ENCODE measurements at places on chromosomes 2 and 18.

GRCh38 chr2:133026536-133027177, 356.7 kb upstream of the LYPD1 start:
- DNase-seq, result no peak

DNA sequence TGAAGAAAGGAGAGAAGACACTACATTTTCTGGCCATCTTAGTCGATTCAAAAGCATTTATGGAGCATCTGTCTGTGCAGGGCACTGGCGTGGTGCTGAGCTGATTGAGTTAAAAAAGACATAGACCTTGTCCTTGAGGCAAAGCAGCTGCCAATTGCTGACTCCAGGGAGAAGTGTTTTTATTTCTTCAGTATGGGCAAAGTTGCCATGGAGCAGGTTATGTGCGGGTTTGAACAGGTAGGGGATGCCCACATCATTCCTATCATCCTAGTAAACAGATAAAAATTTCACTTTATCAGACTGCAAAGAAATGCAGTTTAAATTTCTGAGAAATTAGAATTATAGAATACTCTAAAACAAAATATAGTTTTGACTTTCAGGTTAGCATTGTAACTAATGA, 125.8 kb downstream of the NUP35 start:
- no peak for DNase-seq

GRCh38 chr18:59902131-59902992, 2.6 kb downstream of the PMAIP1 start:
- DNase-seq, result no peak

DNA sequence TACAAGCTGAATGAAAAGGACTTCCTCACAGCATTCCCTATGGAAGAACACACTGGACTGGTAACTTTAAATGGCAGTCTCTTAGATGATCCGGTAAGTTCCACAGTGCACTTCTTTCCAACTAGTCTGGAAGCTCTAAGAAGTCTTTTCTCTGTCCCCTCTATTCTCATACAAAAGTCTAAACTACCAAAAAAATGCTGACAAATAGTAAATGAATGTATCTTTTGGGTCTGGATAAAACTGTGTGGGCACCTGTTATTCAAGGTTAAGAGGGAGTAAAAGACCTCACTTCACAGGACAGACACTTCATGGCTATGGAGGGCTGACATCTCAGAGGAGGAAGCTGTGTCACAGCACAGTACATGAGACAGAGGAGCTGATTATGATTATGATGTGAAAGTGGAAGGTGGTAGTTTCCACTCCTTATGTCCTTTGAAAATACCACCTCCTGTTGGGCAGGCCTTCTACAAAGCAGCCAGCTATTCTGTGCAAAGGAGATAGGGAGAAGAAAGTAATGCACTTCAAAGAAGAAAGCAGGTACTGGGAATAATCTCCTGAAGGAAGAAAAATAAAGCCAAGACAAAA, 23.9 kb downstream of the CCDC93 start:
- DNase-seq, result no peak

DNA sequence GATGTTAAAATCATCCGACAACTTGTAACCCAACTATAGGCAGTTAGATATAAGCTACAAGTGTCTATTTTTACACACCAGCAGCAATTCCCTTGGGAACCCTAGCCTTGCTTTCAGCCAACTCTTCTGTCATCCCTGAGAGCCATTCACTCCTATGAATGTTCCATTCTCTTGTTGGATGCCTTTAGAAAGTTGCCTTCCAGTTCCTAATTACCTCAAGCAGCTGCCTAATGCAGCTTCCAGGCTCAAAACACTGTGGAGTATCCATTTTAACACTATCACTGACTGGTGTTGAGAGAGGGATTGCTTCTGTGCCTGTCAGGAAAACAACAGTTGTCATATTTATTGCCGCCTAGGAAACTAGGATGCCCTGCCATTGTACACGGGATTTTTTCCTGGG, 402.0 kb upstream of the ACVR2A start:
- DNase-seq, result no peak

- no peak for DNase-seq
Observed at GRCh38 chr2:27728081-27728858, 43.2 kb upstream of the MRPL33 start.

DNA sequence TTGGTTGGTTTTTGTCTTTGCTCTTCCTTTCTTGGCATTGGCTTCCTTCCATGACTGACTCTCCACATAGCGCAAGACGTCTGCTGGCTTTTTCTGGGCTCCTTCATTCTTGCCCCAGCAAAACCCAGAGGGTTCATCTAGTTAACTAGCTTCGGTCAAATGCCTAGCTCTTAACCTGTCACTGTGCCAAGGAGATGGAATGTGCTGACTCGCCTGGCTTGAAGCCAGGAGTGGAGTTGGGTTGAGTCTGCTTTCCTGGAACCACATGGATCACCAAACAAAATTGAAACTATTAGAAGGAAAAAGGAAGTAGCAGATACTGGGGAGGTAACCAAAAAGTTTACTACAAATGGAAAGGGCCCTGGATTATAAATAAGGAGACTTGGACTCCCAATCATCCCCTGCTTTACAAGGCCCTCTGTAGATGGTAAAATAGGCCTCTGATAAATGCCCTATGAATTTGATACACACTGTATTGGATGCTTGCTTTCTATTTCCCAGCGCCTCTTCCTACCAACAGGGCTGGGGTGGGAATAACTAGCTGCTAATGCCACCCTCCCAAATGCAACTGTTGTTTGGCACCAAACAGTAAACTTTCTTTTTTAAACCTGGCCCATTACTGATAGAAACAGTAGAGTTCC, 11.3 kb downstream of the MALT1 start:
- no peak for DNase-seq

GRCh38 chr2:181574321-181574720, 82.6 kb downstream of the CERKL start:
- DNase-seq, result no peak

- no peak for DNase-seq
Observed at GRCh38 chr2:224586127-224586695, 1.0 kb upstream of the CUL3 start.

GRCh38 chr18:5481621-5482020, 62.2 kb downstream of the EPB41L3 start:
- DNase-seq, result no peak

DNA sequence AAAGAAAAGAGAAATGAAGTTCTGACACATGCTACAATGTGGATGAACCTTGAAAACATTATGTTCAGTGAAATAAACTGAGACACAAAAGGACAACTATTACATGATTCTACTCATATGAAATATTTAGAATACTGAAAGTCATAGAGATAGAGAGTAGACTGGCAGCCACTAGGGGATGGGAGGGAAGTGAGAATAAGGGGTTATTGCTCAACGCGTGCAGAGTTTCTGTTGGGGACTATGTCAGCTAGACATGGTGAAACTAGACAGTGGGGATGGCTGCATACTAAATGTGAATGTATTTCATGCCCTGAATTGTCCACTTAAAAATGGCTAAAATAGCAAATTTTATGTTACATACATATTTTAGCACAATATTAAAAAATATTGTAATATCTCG, 108.7 kb upstream of the ATL2 start:
- DNase-seq, result no peak

DNA sequence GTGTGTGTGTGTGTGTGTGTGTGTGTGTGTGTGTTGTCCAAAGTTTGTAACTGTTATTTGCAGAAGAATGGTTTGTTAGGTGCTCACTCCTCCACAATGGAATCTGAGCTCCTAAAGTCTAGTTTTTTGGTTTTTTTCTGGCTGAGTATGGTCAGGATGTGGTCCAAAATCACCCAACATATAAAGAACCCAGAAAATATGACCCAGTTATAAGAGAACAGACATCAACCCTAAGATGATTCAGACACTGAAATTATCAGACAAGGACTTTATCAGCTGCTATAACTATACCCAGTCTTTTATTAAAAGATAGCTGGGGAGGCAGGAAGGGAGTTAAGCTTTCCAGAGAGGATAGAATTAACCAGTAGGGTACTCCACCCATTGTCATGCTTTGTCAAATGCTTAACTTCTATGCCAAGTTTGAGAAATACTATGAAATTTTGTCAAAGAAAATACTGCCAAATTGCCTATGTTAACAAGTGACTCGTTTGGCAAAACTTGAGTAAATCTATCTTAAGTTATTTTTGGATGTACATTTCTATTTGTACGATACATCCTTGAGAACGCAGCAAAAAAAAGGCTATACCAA, 57.5 kb downstream of the TANK start:
- DNase-seq, result no peak

GRCh38 chr2:74504591-74504990, 2.9 kb downstream of the PCGF1 start:
- no peak for DNase-seq

GRCh38 chr2:149652526-149652925, 65.0 kb upstream of the MMADHC start:
- DNase-seq, result no peak

DNA sequence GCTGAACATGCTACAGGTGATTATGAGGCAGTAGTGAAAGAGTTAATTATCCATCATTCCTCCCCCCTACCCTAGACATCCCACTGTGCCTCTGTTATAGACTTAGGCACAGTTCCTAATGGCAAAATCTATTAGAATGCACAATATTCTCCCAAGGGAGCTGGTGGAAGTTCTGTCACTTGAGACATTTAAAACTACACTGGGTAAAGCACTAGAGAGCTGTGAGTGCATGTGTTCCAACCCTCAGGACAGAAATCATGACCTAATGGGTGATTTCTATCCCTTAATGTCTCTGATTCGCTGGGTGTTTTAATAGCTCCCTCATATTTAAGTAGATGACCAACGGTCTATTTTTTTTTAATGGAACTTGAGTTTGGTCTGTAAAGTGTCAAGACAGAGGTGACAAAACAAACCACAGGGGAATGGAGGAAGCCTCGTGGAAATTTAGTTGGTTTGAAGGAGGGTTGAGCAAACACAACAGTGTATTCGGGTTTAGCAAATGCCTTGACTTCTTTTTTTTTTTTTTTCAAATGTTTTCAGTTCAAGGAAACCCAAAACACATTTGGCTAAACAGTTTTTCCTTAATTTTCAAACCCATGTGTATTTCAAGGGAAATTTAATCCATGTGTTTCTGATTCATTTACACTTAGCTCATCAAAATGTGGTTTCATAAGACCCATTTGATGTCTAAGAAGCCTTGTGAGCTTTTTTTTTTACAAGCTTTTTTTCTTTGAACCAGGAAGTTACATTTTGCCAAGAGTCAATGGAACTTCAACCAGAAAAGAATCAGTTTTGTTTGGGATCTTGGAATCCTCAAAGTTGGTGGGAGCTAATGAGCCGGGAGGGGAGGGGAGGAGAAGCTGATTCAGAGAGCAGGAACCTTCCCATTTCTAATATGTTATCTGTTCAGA, 665.1 kb upstream of the ZEB2 start:
- DNase-seq, result no peak

DNA sequence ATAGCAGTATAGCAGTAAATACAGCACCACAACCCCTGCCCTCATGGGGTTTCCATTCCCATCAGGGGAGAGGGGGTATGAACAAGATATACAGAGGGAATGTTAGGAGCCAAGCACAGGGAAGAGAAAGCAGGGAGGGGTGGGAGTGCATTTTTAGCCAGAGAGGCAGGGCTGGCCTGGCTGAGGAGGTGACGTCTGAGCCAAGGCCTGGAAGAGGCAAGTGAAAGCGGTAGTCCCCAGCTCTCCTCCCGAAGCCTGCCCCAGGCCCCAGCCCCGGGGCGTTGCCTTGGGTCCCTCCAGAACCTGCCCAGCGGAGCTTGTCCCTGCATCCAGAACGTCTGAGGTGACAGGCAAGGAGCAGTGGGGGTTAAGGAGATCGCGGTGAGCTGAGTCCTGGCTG, 45.1 kb upstream of the FOSL2 start:
- DNase-seq, result no peak

- no peak for DNase-seq
Observed at GRCh38 chr18:25595274-25596060, 243.5 kb upstream of the ZNF521 start.

DNA sequence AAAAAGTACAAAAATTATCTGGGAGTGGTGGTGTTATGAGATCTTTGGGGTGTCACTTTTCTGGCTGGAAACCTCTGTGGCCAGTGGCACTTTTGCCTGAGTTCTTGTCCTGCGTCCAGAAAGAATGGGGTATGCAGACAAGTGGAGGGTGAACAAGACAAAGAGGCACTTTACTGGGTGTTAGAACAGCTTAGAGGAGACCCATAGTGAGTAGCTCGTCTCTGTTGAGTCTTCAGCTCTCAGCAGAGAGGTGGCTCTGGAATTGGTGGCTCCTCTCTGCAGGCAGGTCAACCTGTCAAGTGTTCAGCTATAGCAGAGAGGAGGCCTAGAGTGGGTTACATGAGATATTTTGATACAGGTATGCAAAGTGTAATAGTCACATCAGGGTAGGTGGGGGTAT, 26.1 kb downstream of the CRYGD start:
- no peak for DNase-seq

- no peak for DNase-seq
Observed at GRCh38 chr2:136358576-136358975, 240.6 kb upstream of the CXCR4 start.

GRCh38 chr2:10053351-10053750, 10.0 kb downstream of the KLF11 start:
- DNase-seq, result no peak

DNA sequence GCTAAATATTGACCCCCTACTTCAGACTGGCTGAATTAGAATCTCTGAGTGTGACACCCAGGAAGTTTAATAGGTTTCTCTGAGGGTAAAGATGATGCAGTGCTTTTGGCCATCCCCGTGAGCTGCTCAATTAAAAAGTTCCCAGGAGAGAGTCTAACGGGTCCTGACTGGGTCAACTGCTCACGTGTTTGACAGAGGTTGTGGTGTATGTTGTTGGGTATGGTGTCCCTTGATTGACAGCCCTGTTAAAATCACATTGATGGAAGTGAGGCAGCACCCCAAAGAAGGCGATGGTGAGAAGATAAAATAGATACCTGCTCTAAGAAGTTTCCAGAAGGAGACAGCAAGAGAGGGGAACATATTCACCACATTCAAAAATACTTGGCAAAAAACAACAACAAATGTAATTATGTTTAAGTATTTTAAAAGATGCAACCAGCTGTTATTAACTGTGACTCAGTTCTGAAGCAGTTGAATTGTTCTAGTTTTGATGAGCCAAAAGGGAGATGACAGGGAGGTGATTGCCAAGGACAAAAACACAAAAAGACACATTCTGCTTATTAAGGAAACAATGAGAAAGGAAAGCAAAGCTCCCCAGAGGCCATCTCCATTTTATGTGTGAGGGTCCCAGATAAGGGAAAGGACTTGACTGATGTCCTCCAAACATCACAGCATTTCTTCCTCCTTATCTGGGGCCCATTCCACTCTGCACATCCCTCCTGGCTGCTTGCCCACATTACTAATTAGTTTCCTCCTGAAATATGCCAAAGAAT, 11.5 kb upstream of the GMCL1 start:
- no peak for DNase-seq

GRCh38 chr2:121505005-121505404, 25.7 kb upstream of the RNU4ATAC start:
- no peak for DNase-seq

- DNase-seq, result no peak
Observed at GRCh38 chr2:119731983-119732382, 27.7 kb upstream of the PTPN4 start.

DNA sequence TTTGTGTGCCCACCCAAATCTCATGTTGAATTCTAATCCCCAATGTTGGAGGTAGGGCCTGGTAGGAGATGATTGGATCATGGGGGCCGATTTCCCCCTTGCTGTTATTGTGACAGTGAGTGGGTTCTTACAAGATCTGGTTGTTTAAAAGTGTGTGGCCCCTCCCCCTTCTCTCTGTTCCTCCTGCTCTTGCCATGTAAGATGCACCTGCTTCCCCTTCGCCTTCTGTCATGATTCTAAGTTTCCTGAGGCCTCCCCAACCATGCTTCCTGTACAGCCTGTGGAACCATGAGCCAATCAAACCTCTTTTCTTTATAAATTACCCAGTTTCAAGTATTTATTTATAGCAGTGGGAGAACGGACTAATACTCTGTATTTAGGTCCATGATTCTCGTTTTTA, 588.1 kb downstream of the DCDC2C start:
- DNase-seq, result no peak

GRCh38 chr2:8515864-8516533, 165.9 kb upstream of the ID2 start:
- no peak for DNase-seq

Data from stimulated activated CD4-positive, alpha-beta T cell treated with anti-CD3 and anti-CD28 coated beads, Interleukin-1b, Interleukin-23, amount 100 ng/mL, for 1 hour (primary cell).